Aorta (tissue), 5 donors: ENCODE measurements at places on chromosomes 1 and 21. TPM values are rescaled to one million over a fixed set of nuclear protein-coding genes. Genes with fewer than 3 reads are reported as not detected.

DNA sequence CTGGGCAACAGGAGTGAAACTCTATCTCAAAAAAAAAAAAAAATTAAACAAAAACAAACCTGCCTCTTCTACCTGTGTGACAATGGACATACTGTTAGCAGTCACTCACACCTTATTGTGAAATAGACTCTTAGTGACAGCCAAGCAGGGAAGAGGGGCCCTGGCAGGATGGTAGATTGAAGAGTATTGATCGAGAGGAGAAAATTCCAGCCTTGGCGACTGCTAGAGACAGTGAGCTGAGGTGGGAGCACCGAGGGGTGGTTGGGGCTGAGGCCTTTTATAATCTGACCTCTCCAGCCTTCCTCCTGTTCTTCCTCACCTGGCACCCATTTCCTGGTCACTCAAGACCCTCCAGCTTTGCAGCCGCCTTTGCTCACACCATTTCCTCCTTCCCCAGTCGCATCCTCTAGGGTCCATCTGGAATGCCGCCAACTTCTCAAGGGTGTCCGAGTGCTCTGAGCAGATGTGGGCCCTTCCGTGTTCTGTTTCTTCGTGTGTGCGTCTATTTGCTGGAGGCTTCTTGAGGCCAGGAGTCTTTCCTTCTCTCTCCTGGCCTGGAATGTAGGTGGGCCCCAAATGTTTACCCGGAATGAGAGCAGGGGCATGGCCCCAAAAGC is 196.9 kb upstream of the TMEM51 start:
- no peaks in the 10 kb centered on the region for H3K4me1 ChIP-seq
- no peak for DNase-seq
- no peaks in the 10 kb centered on the region for H3K36me3 ChIP-seq

GRCh38 chr1:67429528-67430357 is 459 bp downstream of the SERBP1 start:
- no peaks in the 10 kb centered on the region for H3K4me1 ChIP-seq
- H3K36me3 ChIP-seq, result peaks cover 2% of the 10 kb centered on the region
- peak; percentile 56 for DNase-seq
- peak overlapping the region; percentile 61 for H3K4me3 ChIP-seq
- H3K27me3 ChIP-seq, result no peaks in the 10 kb centered on the region
- H3K27ac ChIP-seq, result peak overlapping the region; percentile 52

The ADGRB2 gene
- 4.6 TPM for total RNA-seq

The TNFRSF4 gene
- 3.5 TPM for total RNA-seq

DNA sequence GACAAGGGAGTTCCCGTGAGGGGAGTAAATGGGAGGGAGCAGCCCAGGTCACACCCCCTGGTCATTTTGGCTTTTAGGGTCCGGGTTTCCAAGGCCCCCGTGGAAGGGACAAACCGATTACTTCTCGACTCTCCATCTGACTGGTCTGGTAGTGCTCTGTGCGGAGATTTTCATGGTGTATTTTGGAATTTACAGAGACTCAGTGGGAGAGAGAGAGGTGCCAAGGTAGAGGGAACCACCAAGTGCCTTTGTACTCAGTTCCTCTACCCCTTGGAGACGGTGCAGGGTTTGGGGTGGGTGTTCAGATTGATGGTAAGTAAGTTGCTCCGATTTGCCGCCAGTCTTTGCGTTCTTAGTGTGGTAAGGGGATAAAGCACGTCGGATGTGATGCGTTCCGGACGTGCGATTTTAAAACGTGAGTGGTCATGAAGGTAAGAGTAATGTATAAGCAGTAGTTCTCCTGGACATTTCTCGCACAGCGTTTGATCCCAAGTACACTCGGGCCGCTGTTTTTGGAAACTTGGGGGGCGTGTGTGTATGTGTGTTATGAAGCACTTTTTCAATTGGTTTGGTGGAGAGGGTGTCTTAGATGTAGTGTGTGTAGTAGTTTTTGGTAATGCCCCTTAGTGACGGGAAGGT is 682 bp downstream of the SUCO start:
- H3K4me3 ChIP-seq, result peak overlapping the region; percentile 8
- peak overlapping the region; percentile 95 for H3K27ac ChIP-seq
- H3K4me1 ChIP-seq, result no peaks in the 10 kb centered on the region
- H3K36me3 ChIP-seq, result no peaks in the 10 kb centered on the region
- H3K27me3 ChIP-seq, result no peaks in the 10 kb centered on the region
